Umbilical cord (tissue), 2 donors: ENCODE measurements at places on chromosomes 4 and X. TPM values are rescaled to one million over a fixed set of nuclear protein-coding genes. Genes with fewer than 3 reads are reported as not detected.
A peak's percentile ranks its signal among the peaks of the same experiment; 100 is the strongest.

DNA sequence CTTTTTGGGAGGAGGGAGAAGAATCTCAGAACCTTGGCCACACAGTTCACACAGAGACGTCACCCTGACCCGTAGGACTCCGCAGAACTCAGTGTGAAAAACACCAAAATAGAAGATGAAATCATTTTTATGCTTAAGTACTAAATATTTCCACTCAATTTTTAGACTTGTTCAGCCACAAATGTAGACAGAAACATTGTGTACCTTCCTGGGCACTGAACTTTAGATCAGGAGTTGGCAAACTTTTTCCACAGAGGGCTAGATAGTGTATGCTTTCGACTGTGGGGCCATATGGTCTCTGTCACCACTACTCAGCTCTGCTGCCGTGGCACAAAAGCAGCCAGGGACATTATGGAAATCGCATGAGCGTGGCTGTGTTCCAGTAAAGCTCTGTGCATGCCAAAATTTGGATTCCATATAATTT, 61.8 kb upstream of the STOX2 start:
- peak; percentile 76 for DNase-seq

- DNase-seq, result peak; percentile 75
Measured at GRCh38 chr4:40662962-40663604, 33.4 kb upstream of the RBM47 start.

DNA sequence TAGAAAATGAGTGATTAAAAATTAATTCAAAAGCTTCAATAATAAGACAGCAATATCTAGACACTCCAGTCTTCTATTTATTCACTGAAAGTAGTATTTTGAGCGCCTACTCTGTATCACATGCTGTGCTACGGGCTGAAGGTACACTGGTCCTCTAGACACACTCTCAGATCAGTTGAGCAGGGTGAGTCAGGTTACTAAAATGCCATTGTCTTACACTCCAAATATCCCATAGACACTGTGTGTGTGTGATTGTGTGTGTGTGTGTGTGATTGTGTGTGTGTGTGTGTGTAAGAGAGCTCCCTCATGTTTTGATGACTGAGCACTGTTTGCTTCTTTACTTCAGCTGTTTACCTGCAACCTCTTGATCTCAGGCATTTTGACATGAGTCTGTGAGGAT, 342.8 kb upstream of the BOD1L1 start:
- no peak for DNase-seq

DNA sequence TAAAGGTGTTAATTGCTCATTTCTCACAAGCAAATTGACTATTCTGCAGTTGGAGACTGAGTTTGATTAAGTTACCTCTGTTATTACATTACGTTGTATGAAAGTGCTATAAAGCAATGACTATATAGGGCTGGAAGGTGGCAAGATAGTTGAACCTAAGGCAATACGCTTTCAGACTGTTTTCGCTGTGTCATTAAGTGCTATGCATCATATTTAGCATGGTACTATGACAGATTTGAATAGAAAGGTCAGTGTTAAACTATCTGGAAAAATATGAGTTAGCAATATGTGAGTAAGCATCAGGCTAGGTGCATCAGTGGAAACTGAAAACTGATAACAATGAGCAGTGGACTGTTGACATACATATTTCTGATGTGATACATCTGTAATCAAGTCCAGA, 206.0 kb upstream of the ARHGAP24 start:
- DNase-seq, result no peak

- no peak for DNase-seq
Measured at GRCh38 chr4:36841583-36842326, 402.8 kb upstream of the NWD2 start.

The GSX2 gene
- 14.0 TPM for total RNA-seq

- peak; percentile 90 for DNase-seq
Measured at GRCh38 chr4:183876268-183876934, 28.7 kb upstream of the STOX2 start.

The GAR1 gene
- total RNA-seq, result 7.0 TPM

The FREM3 gene
- total RNA-seq, result 2.2 TPM

DNA sequence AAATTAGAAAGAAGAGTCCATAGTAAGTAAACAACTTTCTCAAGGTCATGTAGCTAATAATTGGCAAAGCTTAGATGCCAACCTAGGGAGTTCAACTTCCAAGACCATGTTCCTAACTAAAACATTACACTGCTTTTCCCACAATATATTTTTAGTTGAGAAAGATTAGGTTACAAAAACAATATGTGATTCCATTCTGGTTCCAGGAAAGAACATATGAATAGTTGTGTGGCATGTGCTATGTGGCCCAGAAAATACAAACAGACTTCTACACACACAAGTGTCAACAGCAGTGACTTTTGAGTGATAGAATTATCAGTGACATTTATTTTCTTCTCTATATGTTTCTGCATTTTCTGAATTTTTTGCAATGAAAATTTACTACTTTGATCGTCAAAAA, 62.7 kb upstream of the EDNRA start:
- peak; percentile 6 for DNase-seq

The VCX gene
- total RNA-seq, result not detected

DNA sequence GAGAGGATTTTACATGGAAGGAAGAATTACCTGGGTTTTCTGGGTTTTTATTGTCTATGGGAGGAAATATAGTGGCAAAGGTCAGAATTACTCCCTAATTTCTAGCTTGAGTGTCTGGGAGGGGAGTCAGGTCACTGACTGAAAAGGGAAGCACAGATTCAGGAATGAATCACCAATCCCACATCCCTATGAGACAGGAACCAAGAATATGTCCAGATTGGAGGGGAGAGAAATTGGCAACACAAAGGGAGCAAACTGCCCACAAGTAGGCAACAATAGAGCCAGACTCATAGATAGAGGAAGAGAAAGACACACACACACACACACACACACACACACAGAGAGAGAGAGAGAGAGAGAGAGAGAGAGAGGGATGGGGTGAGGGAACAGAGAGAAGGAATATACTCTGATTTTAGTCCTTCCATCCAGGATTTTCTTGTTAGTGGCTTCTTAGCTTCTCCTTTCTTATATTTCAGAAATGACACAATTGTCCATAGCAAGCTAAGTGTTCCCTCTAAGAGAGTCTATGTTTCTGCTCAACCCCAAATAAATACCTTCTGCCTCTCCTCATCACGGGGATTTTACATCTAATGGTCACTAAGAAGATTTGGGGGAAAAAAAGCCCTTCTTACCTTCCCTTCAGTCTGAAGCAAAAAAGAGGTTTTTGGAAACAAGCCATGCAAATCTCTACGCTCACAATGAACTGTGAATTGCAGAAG, 12.0 kb downstream of the P2RY10 start:
- no peak for DNase-seq

DNA sequence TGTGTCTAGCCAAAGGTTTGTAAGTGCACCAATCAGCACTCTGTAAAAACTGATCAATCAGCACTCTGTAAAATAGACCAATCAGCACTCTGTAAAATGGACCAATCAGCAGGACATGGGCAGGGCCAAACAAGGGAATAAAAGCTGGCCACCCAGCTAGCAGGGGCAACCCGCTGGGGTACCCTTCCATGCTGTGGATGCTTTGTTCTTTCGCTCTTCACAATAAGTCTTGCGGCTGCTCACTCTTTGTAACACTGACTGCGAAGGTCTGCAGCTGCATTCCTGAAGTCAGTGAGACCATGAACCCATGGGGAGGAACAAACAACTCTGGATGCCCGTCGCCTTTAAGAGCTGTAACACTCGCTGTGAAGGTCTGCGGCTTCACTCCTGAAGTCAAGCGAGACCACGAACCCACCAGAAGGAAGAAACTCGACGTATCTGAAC, 14.3 kb downstream of the HNRNPDL start:
- DNase-seq, result no peak

The EPGN gene
- 7.0 TPM for total RNA-seq

The KLF8 gene
- 7.2 TPM for total RNA-seq

- DNase-seq, result peak; percentile 41
Measured at GRCh38 chrX:68652326-68653170, 5.1 kb downstream of the STARD8 start.

The RIBC1 gene
- not detected for total RNA-seq

The FGF13 gene
- 25.3 TPM for total RNA-seq

- DNase-seq, result peak; percentile 100
Measured at GRCh38 chr4:158671915-158672806, at the start of gene ETFDH. TSS of gene ETFDH (plus strand) at chr4:158672296. CDS start at chr4:158672457, 161 bp downstream.

The MAGEB2 gene
- total RNA-seq, result not detected

The USP27X gene
- 2.4 TPM for total RNA-seq
